Transverse colon (tissue), 4 donors: ENCODE measurements at places on chromosomes 2 and 18.

- DNase-seq, result no peak
Measured at GRCh38 chr2:98910349-98911125, 25.5 kb downstream of the CRACDL start.

- DNase-seq, result no peak
Measured at GRCh38 chr2:30358351-30358750, 88.7 kb upstream of the LCLAT1 start.

DNA sequence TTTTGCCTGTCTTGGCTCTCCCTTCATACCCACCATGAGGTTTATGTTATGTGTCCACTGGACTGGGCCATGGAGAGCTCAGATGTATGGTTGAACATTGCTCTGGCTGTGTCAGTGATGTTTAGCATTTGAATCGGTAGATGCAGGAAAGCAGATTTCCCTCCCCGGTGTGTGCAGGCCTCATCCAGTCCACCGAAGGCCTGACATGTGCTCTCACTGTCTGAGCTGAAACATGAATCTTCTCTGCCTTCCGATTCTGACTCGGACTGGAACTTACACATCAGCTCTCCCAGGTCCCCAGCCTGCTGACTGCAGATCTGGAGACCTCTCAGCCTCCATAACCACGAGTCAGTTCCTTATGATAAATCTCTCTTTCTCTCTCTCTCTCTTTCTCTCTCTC lies 72.4 kb upstream of the SLC66A3 start:
- no peak for DNase-seq

DNA sequence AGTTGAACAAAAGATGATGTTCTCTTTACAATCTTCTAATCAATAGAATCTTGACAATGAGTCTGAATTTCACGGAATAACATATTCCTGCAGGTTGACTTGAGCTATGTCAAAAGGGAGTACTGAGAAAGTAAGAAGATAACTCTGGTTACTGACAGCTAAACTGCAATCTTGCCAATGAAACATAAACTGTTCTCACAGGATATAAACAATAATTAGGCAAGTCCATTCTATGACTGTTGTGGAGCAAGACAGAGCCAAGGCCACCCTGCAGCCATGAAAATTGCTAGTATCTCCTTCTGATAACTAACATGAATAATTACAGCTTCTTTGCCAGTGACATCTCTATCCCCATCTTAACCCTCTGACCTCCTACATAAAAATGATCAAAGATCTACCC lies 6.3 kb upstream of the RPRD1A start:
- DNase-seq, result no peak

- DNase-seq, result no peak
Measured at GRCh38 chr2:152513681-152514080, 178.7 kb downstream of the FMNL2 start.
